ENCODE measurements at places on chromosomes 6 and 20. TPM values are rescaled to one million over a fixed set of nuclear protein-coding genes. Genes with fewer than 3 reads are reported as not detected.

DNA sequence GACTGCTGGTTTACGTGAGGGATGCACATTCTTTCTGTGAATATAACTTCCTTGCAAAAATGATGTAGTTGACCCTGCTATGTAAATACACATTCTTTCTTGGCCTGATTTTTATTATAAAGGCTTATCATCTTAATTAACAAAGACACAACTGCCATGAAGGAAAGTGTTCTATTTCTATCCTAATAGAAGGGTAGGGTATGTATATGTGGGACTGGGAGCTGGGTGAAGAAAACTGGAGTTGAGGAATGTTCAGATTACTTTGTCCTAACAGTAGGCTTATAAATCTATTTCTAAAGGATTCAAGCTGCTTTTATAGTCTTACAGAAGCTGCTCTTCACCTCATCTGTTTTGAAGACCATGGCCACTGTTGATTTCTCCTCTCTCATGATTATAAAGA, 76.5 kb upstream of the RGS17 start:
- no peaks in the 10 kb centered on the region for H3K36me3 ChIP-seq
- peaks cover 22% of the 10 kb centered on the region for H3K27me3 ChIP-seq
- peaks cover 17% of the 10 kb centered on the region for H3K4me1 ChIP-seq
- H3K4me3 ChIP-seq: no peak overlapping the region
- no peak overlapping the region for H3K27ac ChIP-seq

DNA sequence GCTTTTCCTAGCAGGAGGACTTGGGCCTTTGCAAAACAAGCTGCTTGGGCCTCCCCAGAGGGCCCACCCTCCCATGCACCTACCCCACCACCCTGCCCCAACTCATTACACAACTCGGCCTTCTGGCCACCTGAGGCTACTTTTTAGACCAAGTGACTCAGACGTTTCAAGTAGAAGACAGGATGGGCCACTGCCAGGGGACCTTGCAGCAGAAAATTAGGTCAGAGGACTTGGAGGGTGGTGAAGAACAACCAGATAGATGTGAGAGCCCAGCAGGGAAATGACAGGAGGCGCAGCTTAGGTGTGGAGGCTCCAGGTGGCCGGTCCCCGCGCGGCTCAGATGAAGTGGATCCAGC, 1.4 kb downstream of the PPP1R3D start:
- peak overlapping the region; percentile 54 for H3K27ac ChIP-seq
- no peak for DNase-seq
- H3K4me1 ChIP-seq: peaks cover 43% of the 10 kb centered on the region
- H3K36me3 ChIP-seq: peaks cover 3% of the 10 kb centered on the region
- peak overlapping the region; percentile 74 for H3K4me3 ChIP-seq

The TLDC2 gene
- total RNA-seq: 0.26 TPM

The FERMT1 gene
- not detected for total RNA-seq

DNA sequence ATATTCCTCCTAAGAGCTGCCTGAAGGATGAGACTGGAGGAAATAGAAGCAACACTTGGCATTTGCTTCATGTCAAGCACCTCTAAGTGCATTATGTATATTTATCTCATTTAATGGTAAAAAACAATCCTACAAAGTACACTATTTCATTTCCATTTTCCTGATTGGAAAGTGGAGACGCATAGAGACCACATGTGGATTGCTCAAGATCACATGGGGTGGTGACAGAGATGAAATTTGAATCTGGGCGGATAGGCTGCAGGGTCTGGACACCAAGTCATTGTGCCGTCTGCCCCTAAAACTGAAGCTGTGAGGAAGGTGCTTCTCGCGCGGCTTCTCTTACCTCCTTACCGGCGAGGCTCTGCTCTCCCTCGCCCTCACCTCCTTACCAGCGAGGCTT, 30.3 kb downstream of the BANF2 start:
- H3K4me3 ChIP-seq: no peak overlapping the region
- H3K36me3 ChIP-seq: no peaks in the 10 kb centered on the region
- H3K27ac ChIP-seq: no peak overlapping the region
- DNase-seq: no peak
- H3K27me3 ChIP-seq: peaks cover 22% of the 10 kb centered on the region

The CBLN4 gene
- not detected for total RNA-seq

The PAK5 gene
- not detected for total RNA-seq
